ENCODE measurements at places on chromosomes 16 and 17.
A peak's percentile ranks its signal among the peaks of the same experiment; 100 is the strongest.

DNA sequence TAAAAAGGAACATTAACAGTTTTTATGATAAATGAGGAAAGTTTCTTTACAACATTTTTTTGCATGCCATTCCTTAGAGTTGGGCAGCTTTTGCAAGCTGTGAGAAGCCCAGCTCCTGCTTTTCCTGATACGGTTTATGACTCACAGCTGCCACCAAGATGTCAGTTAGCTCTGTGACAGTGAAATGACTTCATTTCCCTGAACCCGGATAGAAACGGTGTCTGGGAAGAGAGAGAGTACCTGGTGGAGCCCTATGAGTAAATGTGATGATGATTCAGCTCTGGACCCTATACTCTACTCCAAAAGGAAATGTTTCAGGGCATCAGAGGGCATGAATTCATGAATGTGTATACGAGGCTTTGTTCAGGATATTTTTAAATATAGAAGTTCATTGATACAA lies 366.3 kb upstream of the HSBP1 start:
- no peak for DNase-seq

GRCh38 chr17:41962768-41963434 lies 3.7 kb upstream of the CNP start:
- peak; percentile 63 for DNase-seq

- DNase-seq, result no peak
Measured at GRCh38 chr16:68328860-68329390, 18.1 kb downstream of the PRMT7 start.

DNA sequence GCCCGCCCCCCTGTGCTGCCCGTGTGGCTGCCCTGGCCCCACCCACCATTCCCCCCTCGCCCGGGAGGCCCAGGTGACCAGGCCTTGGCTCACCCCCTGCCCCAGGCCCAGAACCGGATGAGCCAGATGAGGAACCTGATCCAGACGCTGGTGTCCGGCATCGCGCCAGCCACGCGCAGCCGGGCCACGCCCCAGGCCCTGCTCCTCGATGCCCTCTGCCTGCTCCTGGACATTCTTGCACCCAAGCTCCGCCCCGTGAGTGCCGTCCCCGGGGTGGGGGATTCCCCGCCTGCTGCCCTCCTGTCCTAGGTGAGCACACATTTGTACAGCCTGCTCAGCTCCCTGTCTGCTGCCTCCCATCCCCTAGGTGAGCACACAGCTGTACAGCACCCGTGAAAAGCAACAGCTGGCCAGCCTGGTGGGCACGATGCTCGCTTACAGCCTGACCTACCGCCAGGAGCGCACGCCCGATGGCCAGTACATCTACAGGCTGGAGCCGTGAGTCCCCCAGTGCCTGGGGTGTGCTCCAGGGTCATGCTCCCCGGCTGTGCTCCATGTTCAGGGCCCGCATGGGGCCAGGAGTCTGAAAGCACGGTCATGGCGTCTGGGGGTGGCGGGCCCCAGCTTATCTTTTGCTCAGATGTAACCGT lies 4.8 kb downstream of the GNG13 start:
- DNase-seq, result no peak

DNA sequence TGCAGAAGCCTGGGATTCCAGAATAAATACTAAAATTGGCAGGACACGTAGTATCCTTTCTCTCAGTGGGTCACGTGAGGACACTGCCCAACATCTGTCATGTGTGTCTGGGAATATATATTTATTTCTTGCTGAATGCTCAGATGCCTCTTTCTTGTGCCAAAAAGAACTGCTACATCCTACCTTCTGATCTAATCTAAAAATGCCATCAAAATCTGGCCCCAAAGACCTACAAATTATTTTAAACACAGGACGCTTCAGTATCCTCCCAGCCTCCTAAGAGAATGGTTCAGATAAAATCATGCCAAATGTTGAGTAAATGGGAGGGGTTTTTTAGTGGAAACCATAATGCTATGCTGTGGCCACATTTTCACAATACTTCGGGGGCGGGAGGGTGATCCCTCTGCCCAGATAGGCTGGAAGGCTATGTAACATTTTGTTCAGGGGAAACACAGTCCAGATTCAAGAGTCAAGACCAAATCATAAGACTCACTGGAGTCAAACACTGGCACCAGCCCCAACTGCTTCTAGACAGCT lies 22.9 kb upstream of the CORO6 start:
- no peak for DNase-seq

- no peak for DNase-seq
Measured at GRCh38 chr16:58684001-58684353, 593 bp downstream of the SLC38A7 start.

DNA sequence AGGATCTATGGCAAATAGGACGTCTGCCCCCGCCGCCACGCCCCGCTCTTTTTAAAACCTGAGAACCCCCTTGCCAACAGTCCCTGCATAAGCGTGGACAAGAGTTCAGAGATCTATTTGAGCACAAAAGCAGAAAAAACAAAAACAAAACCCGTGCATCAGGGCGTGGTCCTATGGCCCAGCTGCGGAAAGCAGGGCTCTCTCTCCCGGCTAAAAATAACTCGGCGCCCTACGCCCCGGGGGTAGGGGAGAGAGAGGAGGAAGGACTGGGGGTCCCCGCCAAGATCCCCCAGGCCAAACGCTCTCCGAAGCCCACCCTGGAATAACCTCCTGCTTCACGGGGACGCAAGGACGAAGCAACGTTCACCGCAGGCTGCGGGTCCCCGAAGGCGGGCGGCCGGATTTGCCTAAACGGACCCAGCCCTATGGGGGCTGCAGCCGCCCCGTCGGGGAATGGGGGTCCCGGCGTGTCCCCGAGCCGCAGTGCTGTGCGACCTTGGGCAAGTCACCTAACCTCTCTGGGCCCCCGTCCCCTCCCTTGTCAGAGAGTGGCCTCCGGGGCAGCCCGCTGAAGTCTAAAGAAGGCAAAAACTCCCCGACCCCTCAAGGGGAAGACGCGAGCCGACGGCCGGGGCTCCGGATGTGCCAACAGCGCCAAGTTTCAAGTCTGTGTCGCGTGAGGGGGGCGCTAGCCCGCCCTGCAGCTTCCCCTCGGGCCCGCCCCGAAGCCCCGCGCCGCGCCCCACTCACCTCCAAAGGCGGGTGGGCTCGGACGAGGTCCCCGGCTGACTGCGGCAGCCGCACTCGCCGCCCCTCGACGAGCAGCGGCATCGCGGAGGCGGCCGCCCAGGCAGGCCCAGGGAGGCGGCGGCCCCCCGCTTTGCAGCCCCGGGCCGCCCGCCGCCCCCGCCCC lies 477 bp downstream of the NTAN1 start:
- DNase-seq, result no peak

DNA sequence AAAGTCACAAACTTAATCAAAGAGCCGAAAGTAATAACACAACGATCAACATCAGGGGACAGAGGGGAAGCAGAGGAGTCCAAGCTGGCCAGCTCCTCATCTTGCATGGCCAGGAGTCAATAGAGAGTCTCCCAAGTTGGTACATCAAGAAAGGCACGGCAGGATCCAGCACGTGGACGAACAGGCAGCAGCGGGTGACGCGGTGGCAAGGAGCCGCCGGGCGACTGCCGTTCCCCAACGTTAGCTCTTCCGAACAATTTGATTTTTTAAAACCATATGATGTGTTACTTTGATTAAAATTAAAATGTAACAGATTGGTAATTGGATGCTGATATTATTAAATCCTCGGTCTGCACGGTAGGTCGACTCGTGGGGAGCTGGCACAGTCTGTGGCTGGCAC lies 81.8 kb upstream of the DOC2B start:
- no peak for DNase-seq
